H1 (cell line): ENCODE measurements at places on chromosomes 16 and 17. TPM values are rescaled to one million over a fixed set of nuclear protein-coding genes. Genes with fewer than 3 reads are reported as not detected.

- DNase-seq: no peak
These were observed 9.9 kb upstream of the KDM8 start for GRCh38 chr16:27193300-27193990.

DNA sequence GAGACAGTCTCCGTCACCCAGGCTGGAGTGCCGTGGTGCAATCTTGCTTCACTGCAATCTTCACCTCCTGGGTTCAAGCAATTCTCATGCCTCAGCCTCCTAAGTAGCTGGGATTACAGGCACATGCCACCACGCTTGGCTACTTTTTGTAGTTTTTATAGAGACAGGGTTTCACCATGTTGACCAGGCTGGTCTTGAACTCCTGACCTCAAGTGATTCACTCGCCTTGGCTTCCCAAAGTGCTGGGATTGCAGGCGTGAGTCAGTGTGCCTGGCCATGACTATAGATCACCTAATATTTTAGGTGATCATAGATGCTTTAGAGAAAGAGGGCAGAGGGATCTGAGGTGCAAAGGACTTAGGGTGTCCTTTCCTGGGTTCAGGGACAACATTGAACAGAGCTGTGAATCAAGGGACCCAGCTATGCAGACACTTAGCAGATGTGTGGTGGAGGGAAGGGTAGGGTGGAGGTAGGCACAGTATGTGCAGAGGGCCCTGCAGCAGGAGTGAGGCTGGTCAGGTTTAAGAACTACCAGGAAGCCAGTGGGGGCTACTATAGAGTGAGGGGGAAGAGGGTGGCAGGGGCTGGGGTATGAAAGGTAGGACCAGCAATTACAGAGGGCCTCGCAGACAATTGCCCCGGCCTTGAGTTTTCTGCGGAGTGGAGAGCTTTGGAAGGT, 116.5 kb downstream of the CMIP start:
- DNase-seq: no peak

Gene SMTNL2
- 3.7 and 4.5 TPM in 2 replicates for total RNA-seq

DNA sequence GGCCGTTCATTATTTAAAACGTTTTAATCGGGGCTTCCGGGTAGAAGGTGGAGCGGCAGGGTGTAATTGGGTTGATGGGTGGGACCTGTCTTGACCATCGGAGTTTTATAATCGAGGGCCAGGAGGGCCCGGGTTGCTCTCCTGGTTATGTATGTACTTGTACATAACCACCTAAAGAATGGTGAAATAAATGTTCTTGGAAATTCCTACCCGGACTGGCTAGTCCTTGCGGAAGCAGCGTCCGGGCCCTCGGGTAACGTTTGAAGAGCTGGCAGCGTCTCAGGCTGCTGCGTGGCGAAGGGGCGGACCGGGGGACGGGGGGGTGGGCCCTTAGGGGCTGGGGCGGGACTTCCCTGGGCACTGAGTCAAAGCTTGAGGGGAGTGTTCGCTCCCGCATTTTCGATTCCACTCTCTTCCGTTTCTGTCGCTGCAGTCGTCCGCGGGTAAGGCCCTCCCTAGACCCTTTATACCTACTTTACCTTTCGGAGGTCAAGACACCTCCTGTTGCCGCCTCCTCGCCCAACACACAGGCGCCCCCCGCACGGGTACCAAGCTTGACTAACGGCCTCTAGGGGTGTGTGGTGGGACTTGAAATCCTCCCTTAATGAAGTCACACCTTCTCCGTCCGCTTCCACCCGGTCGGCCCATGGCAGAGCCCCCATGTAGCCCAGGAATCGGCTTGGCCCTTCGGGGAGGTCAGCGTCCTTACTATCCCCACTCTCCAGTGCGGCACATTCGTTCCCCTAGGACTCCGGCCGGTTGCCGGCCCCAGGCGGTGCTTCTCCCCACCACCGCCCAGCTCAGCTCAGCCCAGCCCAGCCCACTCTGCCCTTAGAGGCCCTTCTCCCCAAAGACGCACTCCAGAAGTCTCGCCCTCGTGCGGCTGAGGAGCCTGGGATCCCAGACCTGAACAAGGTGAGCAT, at the start of gene TMEM106A:
TSS of gene TMEM106A (plus strand) at position 396 of the 923 bp plus-strand sequence. CDS start 1,167 bp downstream, outside the sequence.
- peak; percentile 34 for DNase-seq

DNA sequence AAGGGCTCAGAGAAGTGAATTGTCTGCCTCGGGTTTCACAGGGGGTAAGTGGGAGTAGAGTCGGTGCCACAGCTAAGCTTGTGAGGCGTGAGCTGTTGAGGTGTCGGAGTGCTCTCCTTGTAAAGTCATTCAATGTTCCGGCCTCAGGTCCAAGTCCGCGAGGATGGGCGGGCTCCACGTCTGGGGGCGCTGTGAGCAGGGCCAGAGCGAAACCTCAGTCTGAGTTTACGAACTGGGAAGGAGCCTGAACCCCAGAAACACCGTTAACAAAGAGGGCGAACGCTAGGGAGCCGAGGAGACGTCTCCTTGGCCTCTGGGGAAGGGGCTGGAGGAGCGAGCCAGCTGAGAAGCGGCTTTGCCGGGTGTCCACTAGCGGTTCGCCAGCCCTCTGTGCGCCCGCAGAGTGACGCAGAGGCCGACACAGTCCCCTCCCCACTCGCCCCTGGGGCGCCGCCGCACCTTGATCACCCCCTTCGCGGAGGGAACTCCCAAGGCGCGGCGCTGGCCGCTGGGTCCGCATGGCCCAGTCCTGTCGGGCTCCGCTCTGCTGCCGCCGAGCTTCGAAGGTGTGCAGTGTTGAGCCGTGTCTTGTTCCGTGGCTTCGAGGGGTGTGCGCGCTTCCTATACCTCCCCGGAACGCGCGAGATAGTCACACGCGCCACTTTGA, 4.9 kb downstream of the IRX3 start:
- no peak for DNase-seq

DNA sequence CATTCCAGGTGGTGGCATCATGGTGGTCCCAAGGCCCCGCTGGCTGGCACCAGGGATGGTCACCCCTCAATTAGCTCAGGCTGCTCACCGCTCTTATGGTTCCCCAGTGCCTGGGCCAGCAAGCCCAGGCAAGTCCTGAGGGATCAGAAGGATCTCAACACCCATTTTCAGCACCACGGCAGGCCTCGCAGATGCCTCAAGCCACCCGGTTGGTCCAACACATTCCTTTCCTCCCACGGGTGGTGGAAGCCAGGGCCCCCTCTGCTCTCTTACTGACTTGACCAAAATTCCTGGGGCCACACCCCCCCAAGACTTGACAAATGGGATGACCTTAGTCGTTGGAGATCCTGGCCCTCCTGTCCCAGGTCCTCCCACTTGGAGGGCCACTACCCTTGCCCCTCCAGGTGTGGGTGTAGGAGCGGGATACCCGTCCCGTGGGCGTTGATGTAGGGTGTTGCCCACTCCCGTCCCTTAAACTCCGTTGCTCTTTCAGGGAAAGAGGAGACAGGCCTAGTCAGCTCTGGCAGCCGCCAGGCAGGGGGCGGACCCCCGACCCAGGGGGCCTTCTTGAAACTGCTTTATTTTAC, 5.9 kb downstream of the ZNF205 start:
- DNase-seq: no peak

DNA sequence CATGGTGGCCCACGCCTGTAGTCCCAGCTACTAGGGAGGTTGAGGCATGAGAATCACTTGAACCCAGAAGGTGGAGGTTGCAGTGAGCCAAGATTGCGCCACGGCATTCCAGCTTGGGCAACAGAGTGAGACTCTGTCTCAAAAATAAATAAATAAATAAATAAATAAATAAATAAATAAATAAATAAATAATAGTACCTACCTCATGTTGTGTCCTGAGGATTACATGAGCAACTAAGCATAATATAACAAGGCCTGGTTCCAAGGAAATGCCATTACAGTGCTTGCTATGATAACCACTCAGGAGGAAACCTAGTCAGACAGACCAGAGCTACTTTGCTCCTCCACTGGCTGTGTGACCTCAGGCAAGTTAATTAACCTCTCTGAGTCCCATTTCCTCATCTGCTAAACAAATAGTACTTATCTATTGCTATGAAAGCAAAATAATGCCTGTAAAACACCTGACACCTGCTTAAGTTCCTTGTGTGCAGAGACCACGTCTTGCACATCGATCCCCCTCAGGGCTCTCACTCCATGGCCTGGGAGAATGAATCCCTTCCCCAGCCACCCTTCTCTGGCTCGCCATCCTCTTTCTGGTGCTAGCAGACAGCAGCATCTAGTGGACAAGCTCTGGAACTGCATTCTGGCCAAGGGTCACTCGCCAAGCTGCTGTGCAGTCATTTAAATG, 7.5 kb downstream of the EPOP start:
- DNase-seq: peak; percentile 51

DNA sequence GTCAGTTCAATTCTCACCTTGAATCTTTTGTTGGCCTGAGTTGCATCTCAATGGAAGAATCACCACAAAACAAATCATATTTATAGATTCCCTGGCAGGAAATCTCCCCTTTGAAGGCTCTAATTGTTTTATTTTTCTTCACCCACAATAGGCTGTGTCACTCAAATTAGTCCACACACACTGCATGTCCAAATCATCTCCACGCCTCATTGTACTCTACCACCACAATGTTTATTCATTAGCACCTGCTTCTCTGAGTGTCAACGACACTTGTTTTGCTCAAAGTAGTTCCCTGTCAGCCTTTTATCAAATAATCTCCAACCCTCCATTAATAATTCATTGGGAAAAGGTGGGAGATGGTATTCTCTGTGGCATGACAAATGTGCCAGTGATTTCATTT, 164.3 kb downstream of the ABCC12 start:
- no peak for DNase-seq

Gene SHBG
- total RNA-seq: 0.69 and 1.2 TPM in 2 replicates

- no peak for DNase-seq
These were observed 365.4 kb downstream of the CDH13 start for GRCh38 chr16:82991966-82992675.
